ENCODE measurements at places on chromosomes 6 and 20.

GRCh38 chr6:119830069-119830468 lies 480.5 kb upstream of the MAN1A1 start:
- no peak for DNase-seq

DNA sequence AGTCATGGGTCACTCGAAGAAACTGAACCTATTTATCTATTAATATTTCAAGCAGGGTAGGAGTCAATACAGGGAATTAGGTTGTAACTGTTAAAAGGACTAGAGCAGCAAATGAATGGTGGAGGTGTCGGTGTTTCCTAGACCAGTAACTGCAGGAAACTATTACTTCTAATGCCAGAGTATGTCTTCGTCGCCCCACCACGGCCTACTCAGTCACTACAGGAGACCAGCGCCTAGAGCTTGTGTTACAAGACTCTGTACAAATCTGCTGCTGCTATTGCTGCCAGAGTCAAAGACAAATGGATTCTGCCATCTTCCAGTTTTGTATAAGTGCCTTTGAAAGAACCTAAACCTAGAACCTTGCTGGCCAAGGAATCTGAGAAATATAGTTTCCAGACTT lies 343.9 kb downstream of the SOX4 start:
- DNase-seq, result no peak

- DNase-seq, result peak; percentile 54
These were observed 855 bp upstream of the GFOD1 start for GRCh38 chr6:13488015-13488895.

DNA sequence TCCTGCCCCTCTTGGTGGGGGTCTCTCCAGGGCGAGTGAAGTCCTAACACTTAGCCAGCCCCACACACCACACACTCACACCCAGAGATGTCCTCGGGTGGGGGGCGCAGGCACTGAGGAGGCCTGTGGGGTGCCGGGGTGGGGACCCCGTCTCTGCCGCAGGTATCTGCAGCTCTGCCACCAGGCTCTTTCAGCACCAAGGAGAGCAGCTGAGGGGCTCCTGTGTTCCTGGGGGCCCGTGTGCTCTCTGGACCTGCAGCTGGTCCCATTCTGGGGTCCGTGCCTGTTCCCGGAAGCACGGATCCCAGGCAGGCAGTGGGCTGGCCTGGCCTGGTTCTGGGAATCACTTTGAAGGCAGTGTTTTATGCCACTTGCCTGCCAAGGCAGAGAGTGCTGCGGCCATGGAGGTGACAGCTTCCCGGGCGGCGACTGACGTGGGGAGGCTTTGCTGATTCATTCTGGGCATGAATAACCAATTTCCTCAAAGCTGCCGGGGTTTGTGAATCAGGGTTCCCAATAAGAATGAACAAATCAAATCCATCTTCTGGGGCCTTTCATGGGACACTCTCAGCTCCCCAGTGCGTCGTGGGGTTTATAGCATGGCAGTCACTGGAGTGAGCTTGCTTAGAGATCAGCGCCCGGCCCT lies 54.4 kb upstream of the SLCO4A1 start:
- DNase-seq, result peak; percentile 92

- DNase-seq, result no peak
These were observed 838.4 kb downstream of the TFAP2A start for GRCh38 chr6:9576521-9576920.

DNA sequence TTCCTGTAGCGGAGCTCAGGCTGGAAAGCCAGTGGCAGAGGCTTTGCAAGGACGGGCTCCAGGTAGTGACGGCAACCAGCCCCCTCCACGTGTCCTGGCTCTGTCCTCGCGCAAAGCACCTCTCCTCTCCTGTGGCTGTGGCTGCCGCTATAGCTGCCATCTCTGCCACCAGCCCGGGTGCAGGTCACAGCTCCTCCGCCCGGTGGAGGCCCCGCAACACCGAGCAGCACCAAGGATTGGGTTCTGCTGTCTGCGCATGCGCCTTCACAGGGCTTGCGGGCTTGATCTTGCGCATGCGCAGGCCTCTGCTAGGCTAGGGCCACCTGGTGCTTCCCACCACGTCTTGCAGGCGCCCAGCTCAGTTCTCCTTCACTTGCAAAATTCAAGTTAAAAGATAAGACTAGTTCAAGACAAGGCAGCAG lies 625.4 kb downstream of the QKI start:
- no peak for DNase-seq

Data from iPS-NIHi11 (cell line).